Effector memory CD4-positive, alpha-beta T cell (primary cell): ENCODE measurements at places on chromosomes 5 and 9.
A peak's percentile ranks its signal among the peaks of the same experiment; 100 is the strongest.

DNA sequence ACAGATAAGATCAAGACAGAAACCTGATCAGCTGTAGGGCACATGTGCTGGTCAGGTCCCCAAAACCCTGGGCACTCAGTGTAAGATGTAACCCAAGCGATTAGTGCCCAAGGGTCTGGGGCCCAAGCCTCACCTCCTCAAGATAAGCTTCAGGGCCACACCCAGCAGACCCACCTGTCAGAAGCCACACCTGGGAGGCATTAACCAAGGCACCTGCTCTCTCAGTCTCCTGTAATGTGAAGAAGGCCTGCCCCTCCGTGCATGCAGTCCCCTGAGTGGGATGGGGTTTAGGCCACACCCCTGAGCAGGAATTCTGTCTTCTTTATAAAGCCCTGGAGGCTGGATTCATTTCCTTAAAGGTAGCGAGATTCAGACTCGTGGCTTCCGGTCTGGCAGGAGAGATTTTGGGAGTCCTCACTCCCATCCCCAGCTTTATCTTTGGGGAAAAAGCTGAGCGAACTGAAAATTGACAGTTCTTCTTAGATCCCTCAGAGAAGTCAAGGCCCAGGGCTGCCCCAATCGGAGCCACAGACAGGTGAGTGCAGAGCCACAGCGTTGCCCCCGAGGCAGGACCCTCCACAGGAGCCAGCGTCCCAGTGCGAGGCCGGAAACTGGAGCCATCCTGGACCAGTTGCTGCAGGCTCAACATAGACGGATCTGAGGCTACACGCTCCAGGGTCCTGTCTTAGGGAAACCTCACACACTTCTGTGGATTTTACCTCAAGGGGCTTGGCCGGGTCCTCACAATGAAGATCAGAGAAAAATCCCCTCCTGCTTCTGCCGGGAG, 357.6 kb upstream of the IRX4 start:
- DNase-seq = no peak

DNA sequence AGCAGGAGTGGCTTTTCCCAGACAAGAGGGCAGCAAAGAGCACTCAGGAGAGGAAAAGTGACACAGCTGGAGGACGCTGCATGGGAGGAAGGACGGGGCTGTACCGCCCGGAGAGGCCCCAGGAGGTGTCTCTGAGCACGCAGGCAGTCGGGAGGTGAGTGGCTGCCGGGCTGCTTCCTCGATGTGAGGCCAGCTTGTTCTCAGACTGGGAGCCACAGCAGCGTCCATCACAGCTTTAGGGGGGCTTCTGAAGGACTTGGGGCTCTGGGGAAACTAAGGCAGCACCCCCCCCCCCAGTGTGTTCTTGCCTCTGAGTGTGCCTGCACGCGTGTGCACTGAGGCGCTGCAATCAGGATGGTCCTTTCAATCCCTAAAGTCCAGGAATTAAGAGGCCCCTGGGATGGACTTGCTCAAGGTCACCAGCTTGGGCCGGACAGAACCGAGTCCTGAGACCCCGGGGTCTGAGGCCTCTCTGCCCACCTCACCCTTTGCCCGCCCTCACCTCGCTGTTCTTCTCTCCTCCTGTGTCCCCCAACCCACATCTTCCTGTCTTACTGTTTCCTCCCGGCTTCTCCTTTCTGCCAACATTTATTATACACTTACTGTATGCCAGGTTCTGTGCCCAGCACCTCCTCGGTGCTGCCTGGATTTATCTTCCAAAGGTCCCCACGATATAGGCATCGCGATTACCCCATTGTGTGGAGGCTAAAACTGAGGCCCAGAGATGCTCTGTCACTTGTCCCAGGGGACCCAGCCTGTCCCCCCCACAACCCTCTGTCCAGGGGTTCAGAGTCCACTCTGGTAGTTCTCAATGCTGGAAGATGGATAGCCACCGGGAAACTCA, 32.9 kb downstream of the FAM163B start:
- no peak for DNase-seq

DNA sequence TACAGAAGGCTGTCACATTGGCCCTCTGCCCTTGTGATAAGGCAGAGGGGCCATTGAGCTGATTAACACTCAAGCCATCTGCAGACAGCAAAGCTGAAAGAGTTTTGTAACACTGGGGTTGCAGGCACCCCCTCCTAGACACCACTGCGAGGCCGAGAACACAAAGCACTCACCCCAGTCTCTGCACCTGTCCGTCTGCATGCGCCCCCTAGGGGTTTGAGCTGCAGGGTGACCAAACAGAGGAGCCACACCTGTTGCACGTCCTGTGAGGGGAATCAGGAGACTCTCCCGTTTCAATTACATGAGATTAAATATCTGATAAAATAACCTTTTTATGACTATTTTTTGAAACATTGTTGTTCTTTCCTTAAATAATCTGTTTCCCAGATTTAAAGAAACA, 1180.4 kb downstream of the CDH9 start:
- DNase-seq = no peak

- DNase-seq = no peak
These were observed 76.0 kb downstream of the VAV2 start for GRCh38 chr9:133916159-133916541.

GRCh38 chr9:71326360-71326759, 204.9 kb upstream of the TRPM3 start:
- no peak for DNase-seq

DNA sequence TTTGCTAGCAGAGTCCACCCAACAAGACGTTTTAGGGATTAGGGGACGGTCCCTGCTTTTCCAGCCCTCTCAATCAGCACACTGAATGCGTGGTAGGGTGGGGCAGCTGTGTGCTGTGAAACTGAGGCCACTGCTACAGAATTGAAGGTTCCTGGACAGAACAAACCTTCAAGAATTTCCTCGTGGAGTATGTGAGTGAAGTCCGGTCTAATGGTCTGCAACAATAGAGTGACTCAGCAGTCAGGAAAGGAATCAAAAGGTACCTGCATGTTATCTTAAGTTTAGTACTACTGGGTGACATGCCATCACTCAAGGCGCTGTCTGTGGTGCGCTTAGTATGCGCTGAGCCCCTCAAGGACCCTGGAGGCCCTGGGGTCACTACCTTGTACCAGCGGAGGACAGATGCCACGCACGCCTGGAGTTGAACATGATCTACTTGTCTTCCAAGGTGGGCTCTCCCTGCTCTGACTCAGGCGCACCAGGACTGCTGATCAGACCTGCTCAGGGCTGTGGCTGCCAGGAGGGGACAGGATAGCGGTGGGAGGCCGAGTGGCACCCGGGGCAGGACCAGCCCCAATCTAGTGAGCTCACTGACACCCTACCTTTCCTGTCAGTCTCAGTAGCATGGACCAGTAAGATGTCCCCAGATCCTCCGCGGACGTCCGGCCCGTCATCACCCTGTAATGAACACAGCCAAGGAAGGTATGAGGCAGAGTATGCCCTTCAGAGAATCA, 50.5 kb downstream of the PRRT1B start:
- no peak for DNase-seq

- DNase-seq = no peak
These were observed 145.3 kb upstream of the SGCD start for GRCh38 chr5:156181656-156182055.

DNA sequence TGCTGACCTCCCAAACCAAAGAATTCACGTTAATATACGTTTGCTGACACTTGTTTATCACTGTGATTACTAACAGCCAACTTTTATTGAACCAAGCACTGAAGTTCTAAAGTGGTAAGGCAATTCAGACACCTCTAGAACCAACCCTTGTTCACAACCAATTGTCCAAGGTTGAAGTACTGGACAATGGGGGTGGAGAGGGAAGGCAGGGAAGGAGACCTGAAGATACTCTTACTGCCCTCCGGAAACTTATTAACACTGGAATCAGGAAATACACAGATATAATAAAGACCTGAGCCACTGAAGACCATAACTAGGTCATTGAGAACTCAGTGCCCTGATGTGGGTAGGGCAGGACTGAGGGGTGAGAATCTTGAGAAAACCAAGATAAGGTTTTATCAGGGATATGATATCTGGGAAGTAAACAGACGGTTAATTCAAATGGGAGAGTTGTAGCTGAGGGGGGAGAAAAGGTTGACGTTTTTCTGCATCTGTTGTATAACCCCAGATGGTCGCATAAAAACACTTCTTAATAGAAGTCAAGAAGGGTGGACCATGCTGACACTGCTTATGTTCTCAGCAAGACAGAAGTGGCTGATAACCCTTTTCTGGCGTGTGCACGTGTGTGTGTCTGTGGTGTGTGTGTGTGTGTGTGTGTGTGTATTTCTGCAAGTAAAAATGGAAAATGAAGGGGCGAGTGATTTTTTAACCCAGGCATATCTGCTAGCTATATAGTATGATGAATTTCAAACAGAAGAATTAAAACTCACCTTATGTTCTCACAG, 125.9 kb downstream of the LHFPL2 start:
- no peak for DNase-seq

- DNase-seq = no peak
These were observed 104.1 kb upstream of the SPRY4 start for GRCh38 chr5:142428773-142429473.

GRCh38 chr5:10594591-10595210, 30.8 kb downstream of the ANKRD33B start:
- DNase-seq = no peak

GRCh38 chr9:121862371-121863332, 211.2 kb downstream of the DAB2IP start:
- DNase-seq = no peak

- DNase-seq = no peak
These were observed 117.6 kb upstream of the ANKRD55 start for GRCh38 chr5:56350597-56351170.

DNA sequence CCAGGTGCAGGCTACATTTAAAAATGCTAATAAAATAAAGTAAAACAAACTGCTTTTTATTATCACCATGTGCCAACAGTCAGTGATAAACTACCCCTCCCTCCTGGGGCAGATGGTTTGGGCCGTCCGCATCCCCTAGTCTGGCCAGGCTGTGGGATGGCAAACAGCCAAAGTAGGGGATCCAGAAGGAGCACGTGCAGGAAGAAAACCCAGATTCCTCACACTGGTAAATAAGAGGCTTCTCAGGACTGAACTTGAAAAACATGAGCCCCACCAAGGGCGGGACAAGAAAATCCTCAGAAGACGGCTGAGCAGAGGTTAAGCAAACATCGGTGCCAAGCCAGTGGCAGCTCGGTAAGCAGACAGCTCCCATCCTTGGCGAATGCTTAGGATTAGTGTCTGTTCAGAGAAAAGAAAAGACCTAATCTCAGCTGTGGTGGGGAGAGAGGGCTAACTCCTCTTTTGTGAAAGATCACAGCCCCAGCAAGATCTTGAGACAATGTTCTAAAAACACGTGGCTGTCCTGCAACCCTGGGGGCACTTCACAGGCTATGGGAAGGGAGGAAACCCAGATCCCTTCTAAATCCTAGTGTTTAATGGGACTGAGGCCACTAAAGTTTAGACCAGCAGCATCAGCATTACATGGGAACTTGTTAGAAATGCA, 46.5 kb upstream of the GDNF start:
- DNase-seq = no peak

- no peak for DNase-seq
These were observed 2.4 kb downstream of the ATG12 start for GRCh38 chr5:115838885-115839518.

DNA sequence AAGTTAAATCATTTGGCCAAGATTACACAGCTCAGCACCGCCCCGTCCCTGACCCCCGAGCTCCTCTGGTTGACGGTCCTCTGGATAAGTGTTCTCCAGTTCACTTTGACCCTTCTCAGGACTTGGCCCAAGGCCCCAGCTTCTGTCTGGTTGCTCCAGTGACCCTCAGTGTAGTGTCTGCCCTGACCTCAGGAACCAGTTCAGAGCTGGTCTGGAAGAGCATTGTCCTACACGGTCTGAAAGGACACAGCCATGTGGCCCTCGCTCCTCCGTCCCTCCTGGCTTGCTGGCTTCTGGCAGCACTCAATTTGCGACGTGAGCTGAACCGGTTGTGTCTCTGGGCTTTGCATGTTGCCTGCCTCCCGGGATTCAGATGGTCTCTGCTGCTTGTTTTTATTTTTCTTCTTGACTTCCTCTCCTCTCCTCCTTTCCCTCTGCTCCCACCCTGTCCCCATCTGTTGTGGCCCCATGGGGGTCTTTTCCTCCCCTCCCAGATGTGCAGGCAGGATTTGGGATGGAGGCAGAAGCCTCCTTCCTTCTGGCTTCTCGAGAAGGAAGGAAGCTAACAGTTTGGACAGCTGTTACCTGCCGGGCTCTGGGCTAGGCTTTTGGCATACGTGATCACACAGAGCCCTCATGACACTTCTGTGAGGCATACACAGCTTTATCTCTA, 72.0 kb downstream of the PPARGC1B start:
- no peak for DNase-seq

DNA sequence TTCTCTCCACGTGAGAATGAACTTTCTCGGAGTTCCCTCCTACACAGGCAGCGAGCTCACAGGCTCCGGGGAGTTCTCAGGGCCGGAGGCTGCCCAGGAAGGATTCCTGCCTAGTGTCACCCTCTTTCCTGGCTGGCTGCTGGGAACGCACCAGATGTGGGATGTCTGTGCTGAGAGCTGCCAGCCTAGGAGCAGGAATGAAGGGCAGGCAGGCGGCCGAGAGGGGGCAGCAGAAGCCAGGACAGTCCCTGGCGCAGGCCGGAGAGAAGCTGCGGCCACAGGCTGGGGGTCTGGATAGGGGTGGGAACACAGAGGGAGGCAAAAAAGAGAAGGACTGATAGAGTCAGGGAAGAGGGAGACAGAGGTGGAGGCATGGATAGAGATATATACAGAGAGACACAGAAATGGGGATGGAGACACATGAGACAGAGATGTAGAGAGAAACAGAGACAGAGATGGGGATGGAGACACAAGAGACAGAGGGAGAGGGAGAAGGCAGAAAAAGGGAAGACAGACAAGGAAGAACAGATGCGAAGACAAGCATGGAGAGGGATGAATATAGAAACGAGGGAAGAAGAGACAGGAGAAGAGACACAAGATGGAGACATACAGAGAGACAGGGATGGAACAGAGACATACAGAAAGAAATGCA, 25.3 kb upstream of the ENHO start:
- DNase-seq = no peak

DNA sequence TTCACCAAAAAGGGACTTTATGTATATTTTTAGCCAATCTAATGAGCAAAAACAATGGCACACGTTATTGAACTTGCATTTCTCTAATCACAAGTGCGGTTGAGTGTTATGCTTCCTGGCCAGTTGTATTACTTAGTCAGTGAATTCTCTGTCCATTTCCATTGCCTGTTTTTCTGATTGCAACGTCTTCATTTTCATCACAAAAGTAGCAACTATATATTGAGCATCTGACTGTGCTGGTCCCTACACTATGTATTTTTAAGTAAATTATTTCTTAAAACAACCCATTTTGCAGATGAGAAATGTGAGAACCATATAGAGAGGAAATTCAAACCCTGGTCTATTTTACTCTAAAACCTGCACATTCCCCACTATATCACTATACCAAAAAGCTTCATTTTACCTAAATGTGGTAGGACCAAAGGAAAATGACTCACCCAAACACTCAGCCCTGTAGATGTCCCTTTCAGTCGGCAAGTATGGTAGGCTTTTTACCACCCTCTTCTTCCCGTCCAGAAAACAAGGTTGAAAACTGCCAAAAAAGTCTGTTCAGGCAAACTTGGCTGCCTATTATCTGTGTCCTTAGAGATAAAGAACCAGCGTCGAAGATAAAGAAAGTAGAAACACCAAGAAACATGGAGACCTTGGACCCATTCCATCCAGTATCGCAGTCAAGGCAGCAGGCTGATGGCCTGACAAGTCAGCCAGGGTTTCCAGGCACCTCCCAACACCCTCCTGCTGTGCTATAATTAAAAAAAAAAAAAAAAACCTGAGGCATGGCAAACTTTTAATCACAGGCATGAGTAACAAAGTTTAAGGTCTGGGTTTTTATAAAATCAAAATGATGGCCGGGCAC, 18.8 kb upstream of the FAM13B start:
- no peak for DNase-seq

GRCh38 chr5:135462304-135462703, 10.2 kb upstream of the TIFAB start:
- DNase-seq = peak; percentile 2
